Stimulated activated CD4-positive, alpha-beta T cell treated with anti-CD3 and anti-CD28 coated beads, TNF-alpha, amount 100 ng/mL, for 4 hours (primary cell): ENCODE measurements at places on chromosomes 13 and 19.

DNA sequence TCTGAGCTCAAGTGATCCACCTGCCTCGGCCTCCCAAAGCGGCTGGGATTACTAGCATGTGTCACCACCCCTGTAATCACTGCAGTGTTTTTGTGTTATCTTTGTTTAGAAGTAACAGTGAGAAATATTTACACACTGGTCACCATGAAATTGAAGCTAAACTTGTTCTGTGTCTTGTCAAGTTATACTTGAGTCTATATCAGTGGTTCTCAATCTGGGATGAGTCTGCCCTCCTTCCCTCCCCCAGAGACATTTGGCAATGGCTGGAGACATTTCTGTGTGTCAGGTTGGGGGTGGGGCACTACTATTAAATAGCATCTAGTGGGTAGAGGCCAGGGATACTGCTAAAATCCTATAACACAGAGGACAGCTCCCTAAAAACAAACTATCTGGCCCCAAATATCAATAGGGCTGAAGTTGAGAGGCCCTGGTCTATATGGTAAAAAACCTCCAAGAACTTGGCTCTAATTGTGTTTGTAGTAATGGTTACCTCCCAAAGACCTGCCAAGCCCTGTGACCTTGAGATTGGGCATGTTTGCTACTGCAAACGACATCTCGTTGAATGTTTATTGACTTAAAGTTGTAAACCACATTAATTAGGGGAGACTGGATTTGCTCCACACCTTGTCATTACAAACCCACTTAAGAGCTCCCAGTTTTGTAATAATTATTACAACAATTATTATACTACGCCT is 6.9 kb downstream of the CTU1 start:
- DNase-seq: no peak

DNA sequence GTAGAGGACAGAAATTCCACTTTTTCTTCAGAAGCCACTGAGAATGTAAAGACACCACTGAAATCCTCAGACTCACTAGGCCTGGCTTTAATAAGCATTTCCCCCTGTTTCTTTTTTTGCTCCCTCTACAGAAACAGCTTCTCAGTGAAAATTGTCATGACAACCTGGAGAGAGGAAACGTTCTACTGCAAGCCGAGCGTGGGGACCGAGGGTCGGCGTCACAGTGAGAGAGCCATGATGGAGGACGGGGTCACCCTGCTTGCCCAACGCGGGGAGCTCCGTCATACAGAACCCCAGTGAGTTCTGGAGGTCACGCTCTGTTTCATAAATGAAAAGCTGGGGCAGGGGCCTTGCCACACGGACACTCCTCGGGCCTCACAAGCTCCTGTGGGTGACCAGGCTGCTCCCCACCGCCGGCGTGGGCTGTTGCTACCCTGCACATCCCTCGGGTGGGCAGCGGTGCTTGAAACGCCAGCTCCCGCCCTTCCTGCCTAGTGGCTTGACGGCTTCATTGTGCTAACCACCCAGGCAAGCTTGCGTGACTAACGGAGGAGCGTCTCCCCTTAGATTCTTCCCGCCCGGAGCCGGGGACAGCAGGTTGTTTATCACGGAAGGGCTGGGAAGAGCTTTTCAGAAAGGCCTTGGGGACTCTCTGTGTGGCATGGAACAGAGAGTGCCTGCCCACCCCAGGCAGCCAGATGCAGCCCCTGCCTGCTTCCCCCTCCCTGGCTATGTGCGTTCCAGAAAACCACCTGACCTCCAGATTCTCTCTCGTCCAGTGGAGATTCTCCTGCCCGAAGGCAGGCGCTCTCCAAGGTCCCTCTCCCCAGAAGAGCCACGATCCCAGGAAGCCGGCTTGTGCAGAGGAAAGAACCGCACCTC is 153.6 kb downstream of the KATNAL1 start:
- DNase-seq: no peak

DNA sequence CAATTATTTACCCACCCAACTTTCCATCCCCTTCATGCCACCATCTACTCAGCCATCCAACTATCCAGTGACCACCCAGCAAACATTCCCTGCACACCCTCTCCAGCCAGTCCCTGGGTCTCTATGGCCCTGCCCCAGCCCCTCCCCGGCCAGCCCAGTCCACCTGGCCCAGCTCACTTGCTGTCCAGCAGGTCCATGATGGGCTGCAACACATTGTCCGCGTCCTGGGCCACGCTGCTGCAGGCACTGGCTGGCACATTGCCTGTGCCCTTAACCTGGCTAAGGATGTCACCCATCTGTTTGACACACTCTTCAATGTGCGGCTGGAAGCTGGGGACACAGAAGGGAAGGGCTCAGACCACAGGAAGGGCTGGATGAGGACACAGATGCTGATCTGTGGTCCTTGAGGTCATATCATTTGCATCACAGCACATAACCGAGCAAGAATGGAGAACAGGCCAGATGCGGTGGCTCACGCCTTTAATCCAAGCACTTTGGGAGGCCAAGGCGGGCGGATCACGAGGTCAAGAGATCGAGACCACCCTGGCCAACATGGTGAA is 61.6 kb downstream of the UNC13A start:
- no peak for DNase-seq

GRCh38 chr19:11881151-11881800 is 6.3 kb upstream of the ZNF69 start:
- peak; percentile 39 for DNase-seq

DNA sequence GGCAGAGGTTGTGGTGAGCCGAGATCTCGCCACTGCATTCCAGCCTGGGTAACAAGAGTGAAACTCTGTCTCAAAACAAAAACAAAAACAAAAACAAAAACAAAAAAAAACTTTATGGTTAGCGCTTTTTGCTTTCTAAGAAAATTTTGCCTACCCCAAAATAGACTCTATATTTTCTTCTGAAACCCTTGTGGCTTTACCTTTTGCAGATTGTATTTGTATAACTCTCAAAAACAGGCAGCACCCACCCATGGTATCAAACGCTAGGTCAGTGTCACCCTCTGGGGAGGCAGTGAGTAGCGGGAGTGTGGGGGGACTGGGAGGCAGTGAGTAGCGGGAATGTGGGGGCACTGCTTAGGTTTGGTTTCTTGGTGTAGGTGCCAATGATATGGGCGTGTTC is 7.5 kb upstream of the SLC39A3 start:
- DNase-seq: no peak

GRCh38 chr13:38767506-38768265 is 80.8 kb downstream of the FREM2 start:
- no peak for DNase-seq

- no peak for DNase-seq
These were observed 110.8 kb upstream of the C1QTNF9B start for GRCh38 chr13:24007979-24008620.

DNA sequence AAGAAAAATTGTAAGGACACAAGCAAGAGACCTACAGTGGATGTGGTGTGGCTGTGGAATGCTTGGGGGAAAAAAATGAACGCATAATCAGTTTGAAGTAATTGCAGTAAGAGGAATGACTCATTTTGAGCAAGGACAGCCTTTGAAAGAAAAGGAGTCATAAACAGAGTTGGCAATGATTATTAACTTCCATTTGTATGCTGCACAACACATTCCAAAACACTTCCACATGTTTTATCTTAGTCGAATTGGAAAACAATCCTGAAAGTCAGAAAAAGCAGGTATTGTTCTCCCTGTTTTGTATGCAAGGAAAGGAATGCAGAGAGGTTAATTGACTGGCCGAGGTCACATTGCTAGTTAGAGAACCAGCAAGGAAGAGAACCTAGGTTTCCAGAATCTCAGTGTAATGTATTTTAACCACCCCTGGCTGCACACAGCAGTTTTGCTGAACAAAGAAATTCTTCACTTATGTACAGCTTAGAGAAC is 630.0 kb upstream of the MIR17HG start:
- DNase-seq: no peak

- DNase-seq: no peak
These were observed 13.1 kb upstream of the NOTCH3 start for GRCh38 chr19:15213715-15214381.

DNA sequence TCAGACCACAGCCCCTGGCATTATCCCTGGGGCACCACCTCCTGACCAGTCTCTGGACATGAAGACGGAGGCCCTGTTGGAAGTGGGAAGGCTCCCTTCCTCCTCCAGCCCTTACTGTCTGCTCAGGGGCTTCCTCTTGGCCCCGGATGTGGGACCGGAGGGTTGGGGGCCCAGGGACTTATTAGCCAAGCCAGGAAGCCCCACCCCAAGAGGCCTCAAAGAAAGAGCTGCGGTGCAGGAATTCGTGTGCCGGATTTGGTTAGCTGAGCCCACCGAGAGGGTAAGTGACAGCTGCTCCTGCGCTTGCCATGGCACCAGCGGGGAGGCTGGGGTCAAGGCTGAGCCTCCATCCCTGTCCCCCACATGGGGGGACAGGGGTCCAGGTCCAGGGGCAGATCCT is at the start of gene RETN:
Gene RETN (plus strand): TSS at position 208 of the 400 bp plus-strand sequence. CDS start 278 bp downstream, outside the sequence.
- DNase-seq: no peak

DNA sequence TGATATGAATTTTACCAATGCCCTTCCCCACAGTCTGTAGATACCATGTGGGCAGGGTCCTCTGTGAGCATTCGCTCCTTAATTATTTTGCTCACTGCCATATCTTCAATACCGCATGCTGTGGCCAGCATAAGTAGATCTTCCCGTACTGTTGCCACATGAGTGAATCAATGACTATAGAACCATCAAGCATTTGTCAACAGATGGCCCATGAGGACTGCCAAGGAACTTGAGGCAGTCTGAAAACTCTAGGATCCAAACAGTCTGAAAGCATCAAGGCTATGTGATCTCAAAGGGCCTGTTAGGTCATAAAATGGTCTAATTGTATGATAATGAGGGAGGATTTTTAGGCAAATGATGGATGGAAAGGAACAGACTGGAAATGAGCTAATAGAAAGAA is 27.4 kb upstream of the GPR12 start:
- no peak for DNase-seq

DNA sequence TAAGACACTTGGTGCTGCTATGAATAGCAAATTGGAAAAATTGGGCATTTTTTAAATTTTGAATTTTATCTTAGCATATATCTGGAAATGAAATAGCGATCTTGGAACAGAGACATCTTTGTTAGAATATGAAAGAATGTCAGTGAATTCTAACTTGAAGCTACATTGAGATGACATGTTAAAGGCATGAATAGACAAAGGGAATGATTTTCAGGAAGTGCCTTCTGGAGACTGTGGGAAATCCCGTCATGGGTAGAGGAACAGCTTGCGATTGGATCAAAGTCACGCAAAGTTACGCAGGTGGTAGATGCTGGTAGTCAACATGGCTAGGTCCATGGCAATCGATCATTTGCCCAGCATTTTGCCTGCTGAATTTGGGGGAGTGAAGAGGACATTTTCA is 43.5 kb downstream of the LRCH1 start:
- DNase-seq: no peak

DNA sequence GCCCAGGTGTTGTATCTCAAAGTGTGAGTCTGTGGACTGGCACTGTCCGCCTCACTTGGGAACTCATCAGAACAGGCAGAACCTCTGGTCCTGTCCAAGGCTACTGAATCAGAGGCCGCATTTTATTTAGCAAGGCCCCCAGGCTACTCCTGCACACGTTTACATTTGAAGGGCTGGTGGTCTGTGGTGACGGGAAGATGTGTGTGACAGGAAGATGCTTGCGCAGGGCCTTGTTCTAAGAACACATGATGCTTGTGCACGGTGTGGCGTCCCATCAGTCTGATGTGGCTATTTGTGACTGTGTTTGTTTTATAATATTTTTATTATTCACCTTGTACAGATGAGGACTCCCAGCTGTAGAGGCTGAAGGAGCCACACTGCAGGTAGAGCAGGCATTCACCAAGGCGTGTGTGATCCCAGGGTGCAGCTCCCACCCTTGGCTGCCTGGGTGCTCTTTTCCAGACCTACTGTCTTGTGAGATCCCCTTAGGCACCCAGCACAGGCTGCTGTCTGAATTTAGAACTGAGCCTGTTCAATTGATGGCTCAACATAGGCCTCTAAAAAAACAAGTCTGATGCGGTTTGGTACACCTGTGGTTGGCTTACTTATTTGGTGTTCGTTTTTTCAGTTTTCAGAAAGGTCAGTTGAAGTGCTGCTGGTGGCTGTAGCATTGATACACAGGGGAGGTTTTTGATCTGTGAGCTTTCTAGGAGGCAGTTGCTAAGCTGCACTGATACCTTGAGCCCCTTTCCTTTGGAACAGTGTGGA is 3.1 kb downstream of the SLC25A15 start:
- DNase-seq: no peak

- no peak for DNase-seq
These were observed 14.7 kb downstream of the SMARCA4 start for GRCh38 chr19:10975374-10976130.

DNA sequence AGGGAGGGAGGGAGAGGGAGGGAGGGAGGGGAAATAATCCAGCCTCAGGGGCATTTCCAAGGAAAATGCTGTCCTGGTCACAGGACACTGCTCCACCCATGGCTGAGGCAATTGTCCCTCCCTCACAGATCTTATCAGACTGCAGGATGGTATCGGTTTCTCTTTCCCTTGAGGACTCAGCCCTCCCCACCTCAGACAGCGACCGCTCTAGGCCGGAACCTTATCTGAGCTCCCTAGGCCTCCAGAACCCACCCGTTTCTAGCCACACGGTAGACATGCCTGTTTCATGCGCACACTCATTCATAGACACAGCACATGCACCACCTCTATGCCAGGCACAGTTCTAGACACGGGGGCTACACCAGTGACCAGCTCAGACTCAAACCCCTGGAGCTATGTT is 10.0 kb upstream of the IZUMO2 start:
- no peak for DNase-seq

DNA sequence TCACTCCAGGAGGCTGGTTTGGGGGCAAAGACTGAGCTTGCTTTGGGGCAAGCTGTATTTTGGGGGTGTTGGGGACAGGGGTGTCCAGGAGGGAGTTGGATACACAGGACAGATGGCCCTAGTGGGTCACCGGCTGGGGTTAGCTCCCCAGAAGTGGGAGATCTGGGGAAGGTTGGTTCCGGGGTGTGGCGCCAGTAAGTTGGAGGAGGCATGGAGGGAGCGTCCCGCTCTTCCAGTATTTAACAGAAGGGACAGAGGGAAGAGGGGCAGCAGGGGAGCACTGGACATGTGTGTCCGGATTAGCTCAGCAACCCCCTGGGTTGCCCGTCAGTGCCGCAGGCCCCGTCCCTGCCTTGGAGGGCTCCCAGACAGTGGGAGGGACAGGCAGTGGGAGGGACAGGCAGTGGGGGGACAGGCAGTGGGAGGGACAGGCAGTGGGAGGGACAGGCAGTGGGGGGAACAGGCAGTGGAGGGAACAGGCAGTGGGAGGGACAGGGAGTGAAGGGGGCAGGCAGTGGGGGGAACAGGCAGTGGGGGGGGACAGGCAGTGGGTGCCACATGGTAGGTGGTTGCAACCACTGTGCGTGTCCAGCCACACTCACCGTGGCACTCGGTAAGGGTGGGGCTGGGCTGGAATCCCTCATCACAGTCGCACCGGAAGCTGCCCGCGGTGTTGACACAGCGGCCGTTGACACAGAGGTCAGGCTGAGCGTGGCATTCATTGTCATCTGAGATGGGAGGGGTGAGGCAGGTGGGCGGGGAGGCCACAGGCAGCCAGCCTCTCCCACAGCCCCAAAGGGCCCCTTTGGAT is 33.2 kb downstream of the CCL25 start:
- DNase-seq: no peak

GRCh38 chr19:51125421-51126075 is 842 bp downstream of the SIGLEC9 start:
- DNase-seq: no peak
